RWPE1 (cell line): ENCODE measurements at places on chromosomes 1 and 21.

- DNase-seq = no peak
These were observed 50.2 kb downstream of the ZZZ3 start for GRCh38 chr1:77632216-77632615.

GRCh38 chr1:17596186-17596585 lies 56.7 kb downstream of the ARHGEF10L start:
- no peak for DNase-seq

DNA sequence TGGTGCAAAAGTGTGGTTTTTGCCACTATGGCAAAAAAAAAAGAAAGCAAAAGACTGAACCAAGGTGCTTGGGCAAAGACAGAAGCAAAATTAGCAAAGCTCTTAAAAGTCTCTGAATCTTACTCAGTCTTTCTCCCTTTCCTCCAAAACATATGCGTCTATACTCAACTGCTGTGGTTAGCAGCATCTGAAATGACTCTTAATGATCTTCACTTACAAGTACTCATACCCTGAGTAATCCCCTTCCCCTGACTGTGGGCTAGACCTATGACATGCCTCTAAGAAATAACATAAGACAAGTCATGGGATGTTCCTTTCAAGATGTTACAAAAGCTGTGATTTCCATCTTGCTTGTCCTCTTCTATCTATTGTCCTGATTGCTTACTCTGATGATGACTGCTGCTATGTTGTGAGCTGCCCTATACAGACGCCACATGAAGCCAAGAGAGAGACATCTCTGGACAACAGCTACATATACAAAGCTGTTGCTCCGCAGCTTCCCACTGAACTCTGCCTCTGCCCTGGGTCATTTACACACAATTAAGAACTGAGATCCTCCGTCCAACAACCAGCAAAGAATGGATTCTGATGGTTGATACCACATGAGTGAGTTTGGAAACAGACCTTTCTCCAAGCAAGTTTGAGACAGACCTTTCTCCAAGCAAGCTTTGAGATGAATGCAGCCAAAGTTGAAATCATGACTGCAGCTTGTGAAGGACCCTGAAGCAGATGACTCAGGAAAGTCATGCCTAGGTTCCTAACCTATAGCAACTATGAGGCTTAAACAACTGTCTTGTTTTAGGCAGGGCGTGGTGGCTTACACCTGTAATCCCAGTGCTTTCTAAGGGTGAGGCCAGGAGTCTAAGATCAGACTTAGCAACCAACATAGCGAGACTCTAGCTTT lies 55.2 kb downstream of the PUM1 start:
- DNase-seq = no peak

- DNase-seq = no peak
These were observed 191.1 kb upstream of the FGGY start for GRCh38 chr1:59105548-59106507.

GRCh38 chr21:36134803-36135390 lies at the start of gene CBR3:
TSS of gene CBR3 (plus strand) at chr21:36135079. CDS start at chr21:36135193, 114 bp downstream.
- DNase-seq = peak; percentile 62

- DNase-seq = no peak
These were observed 4.4 kb downstream of the CDC42SE1 start for GRCh38 chr1:151054971-151055547.

GRCh38 chr1:42966688-42967612 lies 8.3 kb upstream of the SLC2A1 start:
- peak; percentile 97 for DNase-seq

DNA sequence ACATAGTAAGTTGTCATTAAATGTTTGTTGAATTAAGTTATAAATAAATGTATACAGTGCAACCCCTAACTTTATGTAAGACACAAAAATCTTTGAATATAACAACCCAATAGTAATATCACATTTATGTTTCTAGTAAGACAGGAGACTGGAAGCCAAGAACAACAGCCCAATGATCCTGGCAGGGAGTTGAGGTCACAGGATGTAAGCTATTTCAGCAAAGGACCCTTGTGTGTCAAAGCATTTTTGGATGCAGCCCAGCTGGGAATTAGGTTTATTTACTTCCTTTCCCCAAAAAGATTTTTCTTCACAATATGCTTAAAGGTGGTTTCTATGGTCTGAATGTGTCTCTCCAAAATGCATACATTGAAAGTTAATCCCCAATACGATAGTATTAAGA lies 34.0 kb upstream of the ABCA4 start:
- DNase-seq = no peak

DNA sequence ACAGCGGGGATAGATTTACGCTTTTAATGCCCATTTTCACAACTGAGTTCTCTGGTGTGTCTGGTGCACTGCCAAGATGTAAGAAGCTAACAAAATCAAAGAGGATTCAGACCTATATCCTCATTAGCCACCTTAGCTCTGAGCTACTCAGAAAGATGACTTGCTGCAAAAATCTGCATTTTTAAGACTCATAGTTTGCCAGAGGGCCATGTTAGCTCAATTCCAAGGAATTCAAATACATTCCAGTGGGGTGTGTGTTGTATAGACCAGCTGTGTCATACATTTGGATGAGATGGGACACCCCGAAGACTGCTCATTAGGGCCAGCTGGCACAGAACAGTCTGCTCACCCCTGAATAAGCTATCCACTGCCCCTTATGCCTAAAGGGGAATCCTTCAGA lies 8.9 kb downstream of the DENND2D start:
- no peak for DNase-seq

DNA sequence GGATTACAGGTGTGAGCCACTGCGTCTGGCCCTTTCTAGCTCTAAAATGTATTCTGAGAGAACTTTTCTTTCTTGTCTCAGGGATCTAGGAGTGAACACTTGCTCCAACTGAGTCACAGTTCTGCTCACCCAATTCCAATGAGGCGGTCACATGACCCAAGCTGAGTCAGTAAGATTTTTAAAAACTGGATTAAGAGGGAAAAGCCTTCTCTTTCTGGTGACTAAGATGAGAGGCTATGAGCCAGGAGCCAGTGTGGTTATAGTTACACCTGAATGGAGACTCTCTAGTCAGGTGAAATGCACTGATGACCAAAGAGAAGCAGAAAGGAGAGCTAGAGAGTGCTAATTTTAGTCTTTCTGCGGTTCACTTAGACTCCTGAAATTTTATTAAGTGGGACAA lies 9.5 kb upstream of the DEPDC1 start:
- no peak for DNase-seq

GRCh38 chr21:14737284-14737691 lies 191.2 kb upstream of the SAMSN1 start:
- no peak for DNase-seq

DNA sequence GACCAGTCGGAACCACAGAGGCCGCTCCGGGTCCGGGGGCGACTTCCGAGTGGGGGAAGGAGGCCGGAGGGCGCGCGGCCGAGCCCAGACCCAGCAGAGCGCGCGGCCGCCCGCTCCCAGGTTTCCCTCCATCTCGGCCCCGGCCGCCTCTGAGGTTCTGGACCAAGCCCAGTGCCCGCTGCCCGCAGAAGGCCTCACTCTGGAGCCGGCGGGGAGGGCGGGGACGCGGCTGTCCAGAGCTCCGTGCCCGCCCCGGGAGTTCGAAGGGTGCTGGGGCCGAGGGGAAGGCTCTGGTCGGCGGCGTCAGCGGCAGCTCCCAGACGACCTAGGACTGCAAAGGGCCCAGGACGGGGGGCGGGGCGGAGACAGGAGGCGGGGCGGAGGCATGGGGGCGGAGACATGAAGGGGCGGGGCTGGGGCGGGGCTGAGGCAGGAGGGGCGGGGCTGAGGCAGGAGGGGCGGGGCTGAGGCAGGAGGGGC lies 48.0 kb upstream of the SLC19A1 start:
- DNase-seq = peak; percentile 69

GRCh38 chr1:14845851-14846250 lies 247.4 kb downstream of the KAZN start:
- DNase-seq = no peak

GRCh38 chr1:89548122-89548857 lies 23.7 kb downstream of the LRRC8B start:
- DNase-seq = no peak

DNA sequence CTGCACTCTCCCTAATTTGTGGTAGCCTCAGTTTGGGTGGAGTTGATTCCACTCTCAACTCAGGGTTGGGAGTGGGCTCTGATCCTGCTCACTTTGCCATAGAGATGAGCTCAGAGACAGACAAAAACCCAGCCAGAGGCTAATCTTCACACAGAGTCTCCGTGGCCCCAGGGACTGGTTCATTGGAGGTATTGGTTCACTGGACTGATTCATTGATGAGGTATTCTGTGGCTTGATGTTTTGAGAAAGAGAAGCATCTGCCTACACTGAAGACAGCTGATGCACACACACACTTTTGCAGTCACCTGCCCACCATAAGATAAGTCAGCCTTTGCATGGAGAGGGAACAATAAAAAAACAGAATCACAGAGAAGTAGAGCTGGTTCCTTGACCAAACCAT lies 183.8 kb downstream of the AJAP1 start:
- DNase-seq = peak; percentile 61

GRCh38 chr1:85208488-85208887 lies 7.7 kb upstream of the SYDE2 start:
- no peak for DNase-seq

- DNase-seq = no peak
These were observed at the start of gene MAP1LC3C for GRCh38 chr1:241999026-241999425. TSS of gene MAP1LC3C (minus strand) at chr1:241999098. CDS start at chr1:241999008, 90 bp downstream.

DNA sequence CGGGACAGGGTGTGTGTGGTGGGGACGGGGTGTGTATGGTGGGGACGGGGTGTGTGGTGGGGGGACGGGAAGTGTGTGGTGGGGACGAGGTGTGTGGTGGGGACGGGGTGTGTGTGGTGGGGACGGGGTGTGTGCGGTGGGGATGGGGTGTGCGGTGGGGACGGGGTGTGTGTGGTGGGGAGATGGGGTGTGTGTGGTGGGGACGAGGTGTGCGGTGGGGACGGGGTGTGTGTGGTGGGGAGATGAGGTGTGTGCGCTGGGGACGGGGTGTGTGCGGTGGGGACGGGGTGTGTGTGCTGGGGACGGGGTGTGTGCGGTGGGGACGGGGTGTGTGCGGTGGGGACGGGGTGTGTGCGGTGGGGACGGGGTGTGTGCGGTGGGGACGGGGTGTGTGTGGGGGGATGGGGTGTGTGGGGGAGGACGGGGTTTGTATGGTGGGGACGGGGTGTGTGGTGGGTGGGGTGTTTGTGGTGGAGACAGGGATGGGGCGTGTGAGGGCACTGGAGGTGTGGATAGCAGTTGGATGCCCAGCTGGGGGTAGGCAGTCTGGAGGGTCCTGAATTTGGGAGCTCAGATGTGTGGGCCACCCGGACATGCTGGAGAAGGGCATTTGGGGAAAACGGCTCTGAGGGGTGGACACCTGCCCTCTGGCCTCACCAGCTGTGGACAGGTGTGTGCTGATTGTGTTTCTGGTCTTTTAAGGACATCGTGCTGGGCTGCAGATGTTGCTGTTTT lies 16.9 kb downstream of the IBA57 start:
- DNase-seq = no peak

- DNase-seq = no peak
These were observed 406.7 kb downstream of the SIPA1L2 start for GRCh38 chr1:232223183-232223708.

DNA sequence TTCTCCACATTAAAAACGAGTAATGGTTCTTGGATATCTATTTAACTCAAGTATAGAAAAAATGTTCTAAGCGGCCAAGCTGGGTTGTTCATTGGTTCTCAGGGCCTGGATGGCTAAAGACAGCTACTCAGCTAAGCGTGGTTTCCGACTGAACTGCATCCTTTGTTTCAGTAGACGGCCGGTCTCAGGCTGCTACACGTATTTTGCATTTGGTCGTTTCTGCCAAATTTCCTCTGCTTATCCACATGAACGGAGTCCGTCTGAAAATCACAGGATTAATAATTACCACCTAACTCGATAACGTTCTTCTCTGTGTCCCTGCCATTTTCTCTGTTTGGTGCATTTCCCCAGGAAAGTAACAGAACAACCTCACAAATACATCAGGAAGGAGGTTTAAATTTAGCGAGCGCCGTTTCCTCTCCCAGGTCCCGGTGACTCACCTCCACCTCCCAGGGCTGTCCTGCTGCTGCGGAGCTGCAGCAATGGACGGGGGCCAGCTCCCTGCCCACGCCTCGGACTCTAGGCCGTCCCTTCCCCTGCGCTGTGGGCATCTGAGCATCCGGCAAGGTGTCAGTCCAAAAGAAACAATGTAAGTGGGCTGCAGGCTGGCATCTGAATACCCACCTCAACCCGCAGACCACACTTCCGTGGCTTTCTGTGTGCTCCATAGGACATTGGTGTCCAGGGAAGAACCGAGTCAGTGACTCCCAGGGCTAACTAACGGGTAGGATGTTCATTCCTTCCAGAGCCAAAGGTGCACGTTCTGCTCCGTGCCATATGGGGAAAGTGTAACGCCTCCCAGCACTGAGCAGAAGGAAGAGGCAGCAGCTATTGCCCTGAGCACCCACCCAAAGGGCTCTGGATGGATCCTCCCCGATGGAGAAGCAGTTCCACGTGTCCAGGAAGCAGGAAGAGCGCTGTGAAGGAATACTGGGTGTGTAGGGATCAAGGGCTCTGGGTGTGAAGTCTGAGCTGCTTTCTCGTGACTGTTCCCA lies 4.1 kb upstream of the GABRD start:
- peak; percentile 55 for DNase-seq

DNA sequence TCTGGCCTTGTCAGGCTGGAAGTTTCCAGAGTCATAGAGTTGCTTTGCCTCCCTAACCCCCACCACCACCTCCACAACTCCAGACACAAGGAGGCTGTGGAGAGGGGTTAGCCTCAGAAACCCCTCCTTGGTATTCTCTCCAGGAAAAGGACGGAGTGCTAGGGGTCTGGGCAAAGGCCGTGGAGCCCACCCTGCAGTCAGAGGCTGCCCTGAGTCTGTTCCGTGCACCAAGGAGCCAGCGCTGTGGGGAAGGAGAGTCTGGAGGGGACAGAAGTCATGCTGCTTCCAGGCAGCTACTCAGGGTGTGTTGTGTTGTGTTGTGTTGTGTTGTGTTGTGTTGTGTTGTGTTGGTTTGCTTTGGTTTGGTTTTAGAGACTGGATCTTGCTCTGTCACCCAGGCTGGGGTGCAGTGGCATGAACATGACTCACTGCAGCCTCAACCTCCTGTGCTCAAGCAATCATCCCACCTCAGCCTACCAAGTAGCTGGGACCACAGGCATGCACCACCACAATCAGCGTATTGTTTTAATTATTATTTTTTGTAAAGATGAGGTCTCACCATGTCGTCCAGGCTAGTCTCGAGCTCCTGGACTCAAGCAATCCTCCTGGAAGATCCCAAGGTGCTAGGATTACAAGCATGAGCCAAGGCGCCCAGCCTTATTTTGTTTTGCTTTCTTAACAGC lies 122.2 kb upstream of the TMEM51 start:
- no peak for DNase-seq

DNA sequence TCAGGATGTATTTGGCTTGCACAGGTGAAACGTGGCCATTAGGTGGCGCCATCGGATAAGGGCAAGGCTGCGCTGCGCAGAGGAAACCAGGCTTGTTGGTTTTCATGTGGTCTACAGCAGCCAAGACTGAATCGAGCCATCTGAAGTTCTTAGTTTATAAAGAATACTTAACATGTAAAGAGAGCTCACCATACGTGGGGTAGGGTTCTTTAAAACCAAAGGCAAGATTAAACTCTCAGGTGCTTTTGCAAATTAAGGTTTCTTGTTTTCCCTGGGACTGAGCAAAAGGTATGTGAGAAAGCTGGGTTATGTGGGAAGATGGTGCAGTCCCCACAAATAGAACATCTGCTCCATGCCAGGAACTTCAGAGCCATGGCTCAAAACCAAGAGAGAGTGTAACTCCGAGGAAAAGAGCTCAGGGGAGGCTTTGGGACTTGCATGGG lies 9.3 kb downstream of the MASP2 start:
- DNase-seq = peak; percentile 78

- no peak for DNase-seq
These were observed 21.4 kb downstream of the AHCYL1 start for GRCh38 chr1:110005971-110006370.

GRCh38 chr1:29223521-29223920 lies 7.2 kb downstream of the MECR start:
- DNase-seq = no peak

GRCh38 chr1:65471861-65472332 lies 51.4 kb downstream of the LEPR start:
- DNase-seq = no peak
